Right forelimb (tissue), 1 donor: ENCODE measurements at places on chromosomes 2 and 18.

DNA sequence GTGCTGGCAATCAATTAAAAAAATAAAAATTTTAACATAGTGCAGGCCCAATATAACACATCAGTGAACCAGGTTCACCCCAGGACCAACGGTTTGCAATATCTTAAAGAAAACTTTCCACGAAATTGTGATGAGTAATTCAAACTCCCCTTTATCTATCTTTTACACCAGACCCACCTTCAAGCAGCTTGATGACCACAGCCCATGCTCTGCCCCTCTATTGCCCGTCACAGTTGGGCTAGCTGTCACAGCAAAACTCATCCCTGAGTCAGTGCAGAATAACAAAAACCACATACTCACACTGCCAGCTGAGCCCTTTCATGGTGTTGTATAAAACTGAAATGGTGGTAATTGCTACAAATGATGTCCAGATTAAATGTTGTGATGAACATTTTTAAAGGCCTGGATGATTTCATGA lies 112.5 kb upstream of the CREB1 start:
- DNase-seq, result no peak

- no peak for DNase-seq
These were observed 75.7 kb downstream of the ZAP70 start for GRCh38 chr2:97788986-97789644.

DNA sequence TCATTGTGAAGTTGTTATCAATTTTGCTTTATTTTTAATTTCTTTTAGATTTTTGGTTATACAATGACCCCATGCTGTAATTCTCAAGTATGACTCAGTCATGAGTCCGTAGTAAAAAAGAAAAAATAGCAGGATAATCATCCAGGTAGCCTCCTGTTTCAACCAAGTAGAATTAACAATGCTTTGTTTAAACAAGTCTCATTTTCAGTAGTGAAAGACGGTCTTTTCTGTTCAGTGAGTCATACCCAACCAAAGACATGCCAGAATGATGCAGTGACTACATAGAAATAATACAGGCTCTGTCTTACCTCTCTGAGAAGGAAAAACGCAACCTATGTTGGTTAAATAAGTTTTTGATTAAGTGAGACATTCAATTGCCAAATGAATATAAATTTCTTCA lies 67.8 kb upstream of the DSC1 start:
- DNase-seq, result no peak

DNA sequence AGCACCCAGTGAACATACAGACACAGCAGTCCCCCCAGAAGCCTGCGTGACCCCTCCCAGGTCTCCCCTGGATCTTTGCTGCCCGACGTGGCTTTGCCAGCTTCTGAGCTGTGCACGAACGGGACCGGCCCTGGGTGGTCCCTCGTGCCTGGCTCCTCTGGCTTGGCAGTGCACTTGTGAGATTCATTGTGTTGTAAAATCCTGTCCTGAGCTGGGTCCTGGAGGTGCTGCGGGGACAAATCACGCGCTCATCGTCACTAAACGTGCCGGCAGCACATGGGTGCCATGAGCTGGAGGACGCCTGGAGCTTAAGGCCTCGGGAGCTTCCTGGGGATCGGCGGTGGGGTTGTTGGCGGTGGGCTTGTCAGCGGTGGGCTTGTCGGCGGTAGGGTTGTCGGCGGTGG lies 104.9 kb downstream of the FAM210A start:
- no peak for DNase-seq

- no peak for DNase-seq
These were observed 194.5 kb upstream of the NXPH2 start for GRCh38 chr2:138974651-138975050.
